Astrocyte of the spinal cord (primary cell): ENCODE measurements at places on chromosomes 16 and 17.

DNA sequence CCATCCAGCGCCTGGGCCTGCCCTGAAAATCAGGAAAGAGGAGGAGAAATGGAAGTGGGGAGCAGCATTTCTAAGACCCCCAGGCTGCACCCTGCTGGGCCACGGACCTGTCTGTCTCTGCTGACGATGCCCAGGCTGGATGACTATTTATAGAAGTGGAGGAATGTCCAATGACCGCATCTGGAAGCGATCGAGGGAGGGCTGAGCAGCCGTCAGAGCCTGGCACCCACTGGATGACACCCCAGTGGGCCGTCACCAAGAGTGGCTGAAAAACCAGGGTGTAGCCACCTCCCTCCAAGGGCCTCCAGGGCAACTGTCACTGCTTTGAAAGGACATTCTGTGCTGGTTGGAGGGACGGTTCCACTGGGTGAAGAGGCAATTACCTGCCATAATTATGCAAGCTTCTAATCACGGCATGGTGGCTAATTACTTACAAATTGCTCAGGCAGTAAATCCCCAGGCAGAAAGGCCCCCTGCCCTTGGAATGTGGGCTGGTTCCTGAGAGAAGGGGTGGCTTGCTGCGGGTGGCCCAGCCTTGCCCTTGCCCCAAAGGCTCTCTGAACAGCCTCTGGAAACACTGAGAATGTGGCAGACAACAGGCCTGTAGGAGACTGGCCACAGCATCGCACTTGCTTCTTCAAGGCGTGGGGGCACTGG is 332.1 kb downstream of the C16orf95 start:
- no peak for DNase-seq

DNA sequence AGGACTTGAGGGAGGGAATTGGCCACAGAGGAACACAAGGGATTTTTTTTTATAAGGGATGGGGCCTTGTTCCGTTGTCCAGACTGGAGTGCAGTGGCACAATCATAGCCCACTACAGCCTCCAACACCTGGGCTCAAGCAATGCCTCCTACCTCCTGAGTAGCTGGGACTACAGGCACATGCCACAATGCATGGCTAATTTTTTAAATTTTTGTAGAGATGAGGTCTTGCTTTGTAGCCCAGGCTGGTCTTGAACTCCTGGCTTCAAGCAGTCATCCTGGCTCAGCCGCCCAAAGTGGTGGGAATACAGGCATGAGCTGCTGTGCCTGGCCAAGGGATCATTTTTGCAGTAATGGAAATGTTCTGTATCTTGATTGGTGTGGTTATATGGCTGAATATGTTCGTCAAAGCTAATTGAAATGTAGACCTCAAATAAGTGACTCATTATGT is 56.9 kb downstream of the VMP1 start:
- peak; percentile 83 for DNase-seq

DNA sequence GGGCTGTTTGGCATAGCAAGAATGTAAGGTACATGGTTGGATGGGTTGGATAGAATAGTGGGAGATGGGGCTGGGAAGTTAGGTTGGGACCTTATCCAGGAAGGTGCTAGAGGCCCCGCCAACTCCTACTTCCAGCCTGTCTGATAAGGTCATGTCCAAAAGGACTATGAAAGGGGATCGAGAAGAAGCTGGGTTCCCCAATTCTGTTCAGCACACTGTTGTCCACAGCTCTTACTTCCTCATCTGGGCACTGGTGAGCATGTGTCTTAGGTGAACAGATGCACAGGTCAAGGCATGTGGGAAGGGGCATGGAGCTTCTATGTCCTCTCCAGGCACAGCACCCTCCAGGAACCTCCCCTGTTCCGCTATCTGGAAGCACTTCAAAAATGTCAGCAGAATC is 5.6 kb upstream of the ULK2 start:
- DNase-seq = no peak

DNA sequence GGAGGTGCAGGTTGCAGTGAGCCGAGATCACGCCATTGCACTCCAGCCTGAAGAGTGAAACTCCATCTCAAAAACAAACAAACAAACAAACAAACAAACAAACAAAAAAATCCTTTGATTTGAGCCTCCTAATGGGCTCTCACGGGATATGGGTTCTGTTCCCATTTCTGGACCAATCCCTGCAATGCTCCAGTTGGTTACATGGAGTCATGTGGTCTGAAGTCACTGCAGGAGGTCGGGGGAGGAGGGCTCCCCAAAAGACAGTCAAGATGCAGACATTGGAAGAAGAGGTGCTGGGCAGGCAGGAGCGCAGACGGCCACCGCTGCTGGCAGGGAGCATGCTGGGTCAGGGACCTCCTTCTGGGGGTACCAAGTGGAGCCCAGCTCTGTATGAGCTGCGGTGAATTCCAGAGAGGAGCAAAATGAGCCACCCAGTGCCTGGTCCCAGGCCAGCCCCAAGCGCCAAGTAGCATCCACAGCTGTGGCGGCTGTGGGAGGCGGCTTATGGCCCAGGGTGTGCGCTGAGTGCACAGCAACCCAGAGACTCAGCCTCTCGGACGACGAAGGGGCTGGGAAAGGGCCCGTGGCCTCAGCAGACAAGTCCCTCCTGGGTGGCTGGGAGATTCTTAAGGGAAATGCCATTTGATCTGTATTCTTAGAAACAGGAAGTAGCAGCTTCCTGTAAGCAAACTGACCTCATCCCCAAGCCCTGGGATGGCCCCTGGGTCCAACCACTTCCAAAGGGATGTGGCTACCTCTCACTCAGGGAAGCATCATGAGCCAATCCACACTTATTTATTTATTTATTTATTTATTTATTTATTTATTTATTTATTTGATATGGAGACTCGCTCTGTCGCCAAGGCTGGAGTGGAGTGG is 19.6 kb upstream of the ATP2A3 start:
- peak; percentile 37 for DNase-seq

- no peak for DNase-seq
Observed at GRCh38 chr17:19306160-19307111, 56.1 kb downstream of the B9D1 start.

- no peak for DNase-seq
Observed at GRCh38 chr16:58644765-58645487, 15.3 kb upstream of the CNOT1 start.

GRCh38 chr17:75820094-75821080 is 23.8 kb downstream of the UNC13D start:
- no peak for DNase-seq

- DNase-seq = peak; percentile 73
Observed at GRCh38 chr16:69217433-69217832, 30.5 kb downstream of the SNTB2 start.

DNA sequence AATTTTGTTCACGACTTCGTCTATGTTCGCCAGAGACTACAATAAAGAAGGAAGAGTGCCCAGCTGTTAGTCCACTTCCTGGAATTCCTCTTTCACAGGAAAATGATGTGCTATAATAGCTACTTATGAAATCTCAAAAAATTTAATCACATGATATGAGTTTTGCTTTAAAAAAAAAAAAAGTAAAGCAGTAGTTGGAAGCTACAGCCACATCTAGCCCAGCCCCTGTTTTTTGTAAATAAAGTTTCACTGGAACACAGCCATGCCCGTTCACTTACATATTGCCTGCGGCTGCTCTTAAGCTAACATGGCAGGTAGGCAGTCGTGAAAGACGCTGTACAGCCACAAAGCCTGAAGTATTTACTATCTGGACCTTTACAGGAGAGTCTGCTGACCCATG is 15.3 kb downstream of the VPS53 start:
- no peak for DNase-seq
